Stromal cell of bone marrow (primary cell): ENCODE measurements at places on chromosomes 7 and 10.
A peak's percentile ranks its signal among the peaks of the same experiment; 100 is the strongest.

DNA sequence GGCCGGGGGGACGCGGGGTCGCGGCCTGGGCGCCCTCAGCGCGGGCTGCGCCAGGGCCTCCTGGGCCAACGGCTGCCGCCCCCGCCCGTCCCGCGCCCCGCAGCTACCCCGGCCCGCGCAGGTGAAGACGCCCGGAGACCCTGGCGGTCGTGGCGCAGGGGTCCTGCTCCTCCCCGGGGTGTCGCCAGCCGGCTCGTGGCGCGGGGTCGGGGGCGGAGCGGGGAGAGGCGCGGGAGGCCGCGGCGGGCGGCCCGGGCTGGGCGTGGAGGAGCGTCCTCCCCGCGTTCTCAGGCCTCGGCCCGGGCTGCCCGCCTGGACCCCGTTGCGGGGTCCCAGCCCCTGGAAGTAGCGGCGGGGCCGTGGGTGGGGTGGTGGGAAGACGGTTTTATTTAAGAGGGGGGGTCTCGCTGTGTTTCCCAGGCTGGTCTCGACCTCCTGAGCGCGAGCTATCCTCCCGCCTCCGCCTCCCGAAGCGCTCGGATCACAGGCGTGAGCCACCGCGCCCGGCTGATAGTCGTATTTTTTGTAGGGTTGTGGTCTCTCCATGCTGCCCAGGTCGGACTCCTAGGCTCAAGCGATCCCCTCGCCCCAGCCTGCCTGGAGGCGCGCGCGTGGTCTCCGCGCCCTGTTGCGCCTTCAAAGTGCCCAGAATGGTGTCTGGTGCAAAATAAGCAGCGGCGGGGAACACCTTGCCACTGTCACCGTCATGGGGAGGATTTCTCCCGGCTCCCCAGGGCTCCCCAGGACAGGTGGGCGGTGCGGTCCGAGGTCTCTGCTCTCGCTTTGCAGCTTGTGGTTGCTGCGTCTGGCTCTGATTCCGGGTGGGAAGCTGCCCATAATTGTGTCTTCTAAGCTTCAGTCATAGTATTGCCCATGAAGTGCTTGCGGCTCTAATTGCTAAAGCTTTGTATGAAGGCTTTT lies 15.3 kb upstream of the SUN1 start:
- no peak for DNase-seq

DNA sequence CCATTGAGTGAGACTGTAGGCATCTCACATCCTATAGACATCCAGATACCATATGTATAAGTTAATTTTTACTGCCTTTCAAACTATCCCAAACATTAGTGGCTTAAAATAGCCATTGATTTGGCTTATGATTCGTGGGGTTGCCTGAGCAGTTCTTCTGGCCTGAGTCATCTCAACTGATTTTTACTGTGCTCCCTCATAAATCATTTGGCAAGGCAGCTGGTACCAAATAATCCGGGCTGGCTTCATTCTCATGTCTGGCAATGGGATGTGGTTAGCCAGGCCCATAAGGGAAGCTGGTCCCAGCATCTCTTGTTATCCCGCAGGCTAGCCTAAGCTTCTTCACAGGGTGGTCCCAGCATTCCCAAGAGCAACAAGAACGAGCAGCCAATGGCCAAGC lies 6.7 kb upstream of the LRGUK start:
- DNase-seq: peak; percentile 9

DNA sequence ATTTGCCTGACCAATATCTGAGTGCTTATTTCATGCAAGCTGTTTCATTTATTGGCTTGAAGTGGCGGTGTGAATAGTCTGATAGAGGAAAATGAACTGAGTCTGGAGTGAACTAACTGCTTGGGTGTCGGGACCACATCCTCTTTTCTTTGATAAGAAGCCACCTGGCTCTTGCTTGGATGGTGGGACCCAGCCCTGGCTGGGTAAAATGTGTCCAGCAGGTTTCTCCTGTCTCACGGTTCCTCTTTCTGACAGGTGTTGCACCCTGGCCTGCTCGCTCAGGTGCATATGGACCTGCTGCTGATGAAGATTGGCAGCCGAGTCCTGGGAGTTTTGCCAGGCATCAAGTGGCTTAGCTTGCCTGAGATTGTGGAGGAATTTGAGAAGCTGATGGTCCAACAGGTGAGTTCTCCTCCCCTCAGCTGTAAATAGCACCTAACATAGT lies 1.6 kb downstream of the ADCK2 start:
- DNase-seq: no peak

DNA sequence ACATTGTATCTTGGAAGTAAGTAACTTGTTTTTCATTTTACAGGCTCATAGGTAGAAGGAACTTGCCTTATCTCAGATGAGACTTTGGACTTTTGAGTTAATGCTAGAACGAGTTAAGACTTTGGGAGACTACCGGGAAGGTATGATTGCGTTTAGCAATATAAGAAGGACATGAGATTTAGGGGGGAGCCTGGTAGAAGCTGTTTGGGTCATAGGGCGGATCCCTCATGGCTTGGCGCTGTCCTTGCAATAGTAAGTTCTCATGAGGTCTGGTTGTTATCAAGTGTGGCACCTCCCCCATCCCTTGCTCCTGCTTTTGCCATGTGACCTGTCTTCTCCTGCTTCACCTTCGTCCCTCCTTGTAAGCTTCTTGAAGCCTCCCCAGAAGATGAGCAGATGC lies 110.3 kb downstream of the MKX start:
- no peak for DNase-seq

- DNase-seq: no peak
Observed at GRCh38 chr10:132383101-132383500, 13.9 kb upstream of the PWWP2B start.

DNA sequence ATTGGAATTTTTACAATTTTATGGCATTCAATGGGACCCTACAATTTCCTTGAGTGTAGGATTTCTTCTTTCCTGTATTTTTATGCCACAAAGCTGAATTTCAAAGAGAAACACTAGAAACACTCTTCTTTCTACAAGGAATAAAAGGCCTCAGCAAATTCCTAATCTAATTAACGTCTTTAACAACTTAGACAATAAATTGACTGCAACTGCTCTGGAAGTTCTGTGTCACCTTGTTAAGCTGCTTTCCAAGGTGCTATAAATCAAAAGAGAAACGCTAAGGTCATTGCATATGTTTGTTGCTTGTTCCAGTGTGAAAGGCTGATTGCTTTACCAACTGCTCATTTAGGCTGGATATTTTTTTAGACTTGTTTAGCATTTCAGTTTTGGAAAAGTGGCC lies 182.2 kb downstream of the POLR1F start:
- DNase-seq: no peak

GRCh38 chr10:98186681-98187080 lies 52.2 kb downstream of the R3HCC1L start:
- DNase-seq: no peak

GRCh38 chr10:107577221-107577620 lies 412.7 kb upstream of the SORCS1 start:
- no peak for DNase-seq

GRCh38 chr10:130777507-130778165 lies 533.9 kb downstream of the TCERG1L start:
- no peak for DNase-seq

DNA sequence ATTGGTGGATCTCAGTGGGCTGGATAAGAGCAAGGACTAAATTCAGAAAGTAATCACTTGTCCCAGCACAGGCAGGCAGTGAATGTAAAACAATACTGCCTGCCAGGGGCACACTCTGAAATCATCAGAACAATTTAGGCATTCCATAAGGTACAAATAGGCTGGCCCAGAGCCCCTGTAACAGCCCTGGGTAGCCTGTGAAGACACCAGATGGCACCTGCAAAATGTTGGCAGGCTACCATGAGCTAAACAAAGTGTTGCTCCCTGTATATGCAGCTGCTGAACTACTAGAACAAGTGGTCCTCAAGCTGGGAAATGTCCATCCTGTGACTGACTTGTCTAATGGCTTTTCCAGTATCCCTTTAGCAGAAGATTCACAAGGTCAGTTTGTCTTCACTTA lies 3.0 kb upstream of the PRSS37 start:
- no peak for DNase-seq

- DNase-seq: no peak
Observed at GRCh38 chr10:43314626-43315495, 48.0 kb upstream of the RASGEF1A start.
